ENCODE measurements at places on chromosomes 16 and 17.

GRCh38 chr17:144936-145670 lies 7.7 kb downstream of the SCGB1C2 start:
- no peak for DNase-seq

DNA sequence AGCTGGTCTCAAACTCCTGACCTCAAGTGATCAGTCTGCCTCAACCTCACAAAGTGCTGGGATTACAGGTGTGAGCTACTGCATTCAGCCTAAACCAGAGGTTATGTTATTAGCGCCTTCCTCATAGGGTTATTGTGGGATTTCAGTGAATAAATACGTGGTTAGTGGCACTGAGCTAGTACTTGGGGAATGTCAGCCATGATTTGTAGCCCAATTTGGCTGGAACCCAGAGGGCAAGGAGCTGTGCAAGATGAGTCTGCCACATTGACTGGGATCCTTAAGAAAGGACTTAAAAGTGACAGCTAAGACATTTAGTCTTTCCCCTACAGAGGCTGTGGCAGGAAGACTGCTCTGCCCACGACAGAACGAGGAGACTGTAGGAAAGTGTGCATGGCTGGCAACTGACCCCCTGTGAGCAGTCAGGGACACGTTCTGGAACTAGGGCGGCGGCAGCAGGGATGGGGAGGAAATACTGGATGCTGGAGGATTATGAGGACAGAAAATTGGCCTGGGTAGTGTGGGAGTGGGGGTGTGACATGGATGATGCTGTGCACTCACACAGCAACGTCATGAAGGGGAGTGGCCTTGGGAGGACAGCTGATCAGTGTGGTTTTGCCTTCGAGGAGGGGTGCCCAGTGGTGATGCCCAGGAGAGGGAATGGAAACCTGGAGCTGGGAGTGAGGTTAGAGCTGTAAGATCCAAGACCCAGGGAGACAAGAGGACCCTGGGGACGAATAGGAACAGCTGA lies 14.6 kb downstream of the ATP5PD start:
- peak; percentile 37 for DNase-seq

- DNase-seq, result no peak
Measured at GRCh38 chr16:75379339-75379738, 54.0 kb downstream of the CFDP1 start.

DNA sequence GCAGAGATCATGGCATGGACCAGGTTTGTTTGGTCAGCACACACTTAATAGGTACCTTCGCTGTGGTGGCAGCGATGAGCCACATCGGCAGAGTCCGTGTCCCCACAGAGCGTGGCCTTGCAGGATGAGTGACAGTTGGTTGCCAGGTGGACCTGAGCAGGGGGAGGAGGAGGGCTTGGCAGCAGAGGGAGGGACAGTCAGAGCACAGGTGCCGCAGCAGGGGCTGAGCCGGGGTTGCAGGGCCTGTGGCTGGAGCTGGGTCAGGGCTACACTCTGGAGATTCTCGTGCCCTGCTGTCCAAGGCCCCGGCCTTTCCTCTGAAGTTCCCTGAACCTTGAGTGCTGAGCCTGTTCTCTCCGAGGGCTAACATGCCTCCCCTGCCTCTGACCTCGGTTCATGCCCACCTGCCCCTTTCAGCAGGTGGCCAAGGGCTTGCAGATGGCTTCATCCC lies 24.8 kb downstream of the POLR3E start:
- DNase-seq, result no peak

GRCh38 chr16:12548270-12548983 lies 255.3 kb downstream of the CPPED1 start:
- DNase-seq, result no peak

- no peak for DNase-seq
Measured at GRCh38 chr16:50209546-50210265, 56.6 kb downstream of the TENT4B start.

DNA sequence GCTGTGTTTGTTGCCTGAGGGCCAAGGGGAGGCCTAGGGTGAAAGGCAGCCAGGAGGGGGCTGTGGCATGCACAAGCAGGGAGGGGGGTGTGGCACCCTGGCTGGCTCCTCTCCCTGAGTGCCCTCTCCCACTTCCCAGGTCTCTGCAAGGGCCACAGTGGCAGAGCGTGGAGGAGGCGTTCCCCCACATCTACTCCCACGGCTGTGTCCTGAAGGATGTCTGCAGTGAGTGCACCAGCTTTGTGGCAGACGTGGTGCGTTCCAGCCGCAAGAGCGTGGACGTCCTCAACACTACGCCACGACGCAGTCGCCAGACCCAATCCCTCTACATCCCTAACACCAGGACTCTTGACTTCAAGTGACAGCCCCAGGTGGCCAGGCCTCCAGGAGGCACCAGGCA lies 3.5 kb upstream of the TCF25 start:
- no peak for DNase-seq

All from GOT3 (cell line).